ENCODE measurements at places on chromosomes 7 and 10. TPM values are rescaled to one million over a fixed set of nuclear protein-coding genes. Genes with fewer than 3 reads are reported as not detected.

The PRSS37 gene
- not detected for total RNA-seq

The CASD1 gene
- total RNA-seq = 12.3 TPM

The GPR141 gene
- not detected for total RNA-seq

The FLNC gene
- 304 TPM for total RNA-seq

The EGR2 gene
- 1.1 TPM for total RNA-seq

The SPDYE11 gene
- total RNA-seq = not detected

The INSIG1 gene
- total RNA-seq = 40.3 TPM

The GARIN1A gene
- 0.89 TPM for total RNA-seq

The SPDYE5 gene
- not detected for total RNA-seq

The KIF20B gene
- 8.9 TPM for total RNA-seq

The STEAP1 gene
- 120 TPM for total RNA-seq

The FAM107B gene
- total RNA-seq = 5.3 TPM

The CHN2 gene
- total RNA-seq = not detected

The PITRM1 gene
- 75.5 TPM for total RNA-seq

The SLC26A3 gene
- not detected for total RNA-seq

The ZNF804B gene
- total RNA-seq = not detected

The HOXA7 gene
- 3.4 TPM for total RNA-seq

The GRM3 gene
- total RNA-seq = not detected

The LGI1 gene
- total RNA-seq = not detected
